ENCODE measurements at places on chromosomes 1 and 21. TPM values are rescaled to one million over a fixed set of nuclear protein-coding genes. Genes with fewer than 3 reads are reported as not detected.

GRCh38 chr21:39918558-39918957 lies 51.3 kb downstream of the PCP4 start:
- no peaks in the 10 kb centered on the region for H3K4me1 ChIP-seq
- peak; percentile 6 for DNase-seq
- H3K36me3 ChIP-seq = no peaks in the 10 kb centered on the region
- H3K4me3 ChIP-seq = no peak overlapping the region
- H3K27ac ChIP-seq = no peak overlapping the region

GRCh38 chr1:182713492-182713891 lies 29.1 kb upstream of the RGS8 start:
- no peak for DNase-seq
- no peak overlapping the region for H3K4me3 ChIP-seq
- no peak overlapping the region for H3K27ac ChIP-seq
- no peaks in the 10 kb centered on the region for H3K4me1 ChIP-seq

- H3K27me3 ChIP-seq = no peaks in the 10 kb centered on the region
- no peaks in the 10 kb centered on the region for H3K36me3 ChIP-seq
- H3K4me3 ChIP-seq = no peak overlapping the region
- no peaks in the 10 kb centered on the region for H3K4me1 ChIP-seq
- no peak overlapping the region for H3K27ac ChIP-seq
Observed at GRCh38 chr1:243559575-243560162, 290.4 kb downstream of the AKT3 start.

DNA sequence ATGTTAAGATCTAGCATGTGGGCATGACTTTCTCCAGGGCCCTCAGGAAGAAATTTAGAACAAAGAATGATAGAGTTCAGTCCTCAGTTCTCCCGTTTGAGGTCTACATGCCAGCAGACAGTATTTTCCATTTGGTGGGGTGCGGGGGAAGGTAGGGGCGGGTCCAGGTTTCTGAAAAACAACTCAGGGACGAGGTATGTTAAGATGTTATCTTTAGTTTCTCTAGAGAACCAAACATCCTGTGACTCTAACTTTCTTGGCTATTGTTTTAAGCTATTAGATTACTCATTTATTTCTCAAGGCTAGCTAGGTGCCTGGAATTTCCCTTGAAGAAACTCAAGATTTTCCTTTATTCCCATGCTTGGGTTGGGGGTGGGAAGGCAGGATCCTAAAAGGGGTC lies 42.3 kb upstream of the SYT14 start:
- no peak for DNase-seq
- H3K4me1 ChIP-seq = no peaks in the 10 kb centered on the region
- no peaks in the 10 kb centered on the region for H3K27me3 ChIP-seq
- no peak overlapping the region for H3K27ac ChIP-seq

Gene CFHR2
- total RNA-seq = not detected

Gene FAM72C
- not detected for total RNA-seq

Gene IRF6
- 39.1 TPM for total RNA-seq
